ENCODE measurements at places on chromosomes 6 and 20.

DNA sequence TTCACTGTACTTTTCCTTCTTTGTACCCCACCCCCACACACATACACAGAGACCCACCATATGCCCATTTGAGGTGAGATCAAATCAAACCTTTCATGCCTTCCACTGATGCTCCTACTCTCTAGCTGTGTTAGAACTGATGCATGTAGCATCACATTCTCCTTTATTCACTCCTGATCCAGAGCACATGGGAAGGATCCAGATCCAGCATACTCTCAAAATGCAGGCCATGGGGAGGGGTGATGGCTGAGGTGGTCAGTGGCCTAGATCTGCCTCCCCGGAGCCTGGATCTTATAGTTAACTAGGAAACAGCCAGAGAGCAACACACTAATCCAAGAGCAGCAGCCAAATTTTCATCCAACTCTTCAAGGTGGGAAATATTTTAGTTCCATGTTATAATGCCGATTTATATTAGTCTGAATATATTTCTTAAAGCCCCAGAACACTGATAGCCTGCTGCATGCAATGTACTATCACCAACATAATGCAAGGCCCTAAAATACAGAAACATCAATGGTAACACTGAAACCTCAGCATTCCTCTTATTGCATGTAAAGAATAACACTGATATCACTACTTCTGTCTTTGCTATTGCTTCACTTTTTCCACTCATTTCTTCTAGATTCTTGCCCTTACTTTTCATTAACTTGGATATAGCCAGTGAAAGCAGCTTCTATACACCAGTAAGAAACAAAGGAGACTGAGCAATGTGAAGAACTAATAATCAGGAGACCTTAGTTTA lies 126.8 kb upstream of the BEND6 start:
- no peak for DNase-seq

GRCh38 chr6:166595061-166595780 lies 8.7 kb upstream of the RAMACL start:
- DNase-seq: no peak

DNA sequence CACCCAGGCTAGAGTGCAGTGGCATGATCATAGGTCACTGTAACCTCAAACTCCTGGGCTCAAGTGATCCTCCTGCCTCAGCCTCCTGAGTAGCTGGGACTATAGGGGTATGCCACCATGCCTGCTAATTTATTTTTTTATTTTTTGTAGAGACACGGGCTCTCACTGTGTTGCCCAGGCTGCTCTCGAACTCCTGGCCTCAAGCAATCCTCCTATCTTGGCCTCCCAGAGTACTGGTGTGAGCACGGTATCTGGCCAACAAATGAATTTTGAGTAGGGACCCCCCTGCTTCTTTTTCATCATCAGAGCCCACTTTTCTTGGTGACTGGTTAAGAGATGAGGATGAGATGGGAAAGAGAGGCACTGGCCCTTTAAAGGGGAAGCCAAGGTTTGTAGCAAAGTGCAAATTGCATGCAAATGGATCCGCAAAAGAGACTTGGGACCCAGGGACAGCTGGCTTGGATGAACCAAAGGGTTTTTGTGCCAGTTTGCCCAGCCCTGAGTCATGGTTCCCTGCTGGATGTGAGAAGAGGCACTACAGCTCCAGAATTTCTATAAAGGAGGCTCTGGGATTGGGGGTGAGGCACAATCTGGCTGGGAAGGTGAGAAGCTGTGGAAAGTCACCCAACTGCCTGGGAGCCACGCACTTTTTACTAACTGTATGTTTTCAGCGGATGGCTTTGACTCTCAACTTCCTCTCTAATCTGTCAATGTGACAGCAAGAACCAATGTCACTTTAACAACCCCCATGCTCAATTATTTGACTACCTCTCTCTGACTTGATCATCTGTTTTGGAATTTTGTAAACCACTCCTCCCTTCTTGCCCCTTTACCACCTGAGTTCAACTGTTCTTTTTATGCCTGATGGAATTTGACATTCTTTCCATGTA lies 58.7 kb upstream of the RNF24 start:
- no peak for DNase-seq

DNA sequence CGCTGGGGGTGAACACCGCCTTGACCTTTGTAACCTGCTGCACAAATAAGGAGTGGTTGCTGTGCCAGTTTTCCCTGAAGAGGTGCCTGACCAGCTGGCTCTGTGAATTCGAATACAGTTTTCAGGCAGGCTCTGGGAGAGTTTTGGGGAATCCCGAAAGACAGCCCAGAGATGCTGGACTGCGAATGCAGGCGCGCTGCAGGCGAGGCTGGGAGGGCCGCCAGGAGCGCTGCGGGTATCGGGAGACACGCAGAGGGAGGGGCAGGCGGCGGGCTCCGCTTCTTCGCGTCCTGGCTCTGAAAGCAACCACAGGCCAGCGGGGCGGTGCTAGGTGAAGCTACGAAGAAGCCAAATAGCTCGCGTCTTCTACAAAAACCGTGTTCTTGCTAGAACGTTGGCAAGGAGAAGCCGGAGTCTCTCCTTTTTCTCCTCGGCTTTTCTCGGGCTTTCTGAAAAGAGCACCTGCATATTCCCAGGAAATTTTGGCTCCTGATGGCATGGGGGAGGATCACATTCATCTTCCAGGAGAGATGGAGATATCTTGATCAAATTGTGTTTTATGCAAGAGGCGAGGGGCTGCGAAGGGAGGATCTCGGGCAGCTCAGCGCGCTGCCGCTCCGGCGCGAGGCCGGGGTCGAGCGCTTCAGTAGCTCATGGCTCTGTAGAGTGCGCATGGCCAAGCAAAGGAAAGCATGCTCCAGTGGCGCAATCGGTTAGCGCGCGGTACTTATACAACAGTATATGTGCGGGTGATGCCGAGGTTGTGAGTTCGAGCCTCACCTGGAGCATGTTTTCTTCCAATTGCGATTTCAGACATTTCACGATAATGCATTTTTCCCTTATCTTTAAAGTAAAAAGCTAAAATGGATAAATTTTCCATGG lies 158.1 kb upstream of the ZNF184 start:
- DNase-seq: no peak

DNA sequence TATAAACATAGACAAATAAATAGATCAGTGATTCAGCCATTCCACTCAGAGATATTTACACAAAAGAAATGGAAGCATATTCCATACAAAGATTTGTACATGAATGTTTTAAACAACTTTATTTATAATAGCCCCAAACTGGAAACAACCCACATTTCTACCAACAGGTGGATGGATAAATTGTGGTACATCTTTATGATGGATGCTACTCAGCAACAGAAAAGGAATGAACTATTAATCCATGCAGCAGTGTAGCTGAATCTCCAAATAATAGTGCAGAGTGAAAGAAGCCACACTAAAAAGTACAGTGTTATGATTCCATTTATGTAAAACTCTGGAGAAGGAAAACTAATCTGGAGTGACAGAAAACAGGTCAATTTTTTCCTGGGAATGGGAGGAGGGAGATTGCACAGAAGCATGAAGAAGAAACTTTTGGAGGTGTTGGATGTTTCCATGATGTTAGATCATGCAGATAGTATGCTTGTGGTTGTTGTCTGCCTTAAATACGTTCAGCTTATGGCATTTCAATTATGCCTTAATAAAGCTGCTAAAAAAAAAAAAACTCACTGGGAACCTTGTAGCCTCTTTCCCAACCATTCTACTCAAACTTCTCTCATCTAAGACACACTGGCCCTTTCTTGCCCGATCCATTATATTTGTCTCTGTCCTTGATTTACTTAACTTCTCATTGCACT lies 100.9 kb downstream of the PPP1R14C start:
- no peak for DNase-seq

DNA sequence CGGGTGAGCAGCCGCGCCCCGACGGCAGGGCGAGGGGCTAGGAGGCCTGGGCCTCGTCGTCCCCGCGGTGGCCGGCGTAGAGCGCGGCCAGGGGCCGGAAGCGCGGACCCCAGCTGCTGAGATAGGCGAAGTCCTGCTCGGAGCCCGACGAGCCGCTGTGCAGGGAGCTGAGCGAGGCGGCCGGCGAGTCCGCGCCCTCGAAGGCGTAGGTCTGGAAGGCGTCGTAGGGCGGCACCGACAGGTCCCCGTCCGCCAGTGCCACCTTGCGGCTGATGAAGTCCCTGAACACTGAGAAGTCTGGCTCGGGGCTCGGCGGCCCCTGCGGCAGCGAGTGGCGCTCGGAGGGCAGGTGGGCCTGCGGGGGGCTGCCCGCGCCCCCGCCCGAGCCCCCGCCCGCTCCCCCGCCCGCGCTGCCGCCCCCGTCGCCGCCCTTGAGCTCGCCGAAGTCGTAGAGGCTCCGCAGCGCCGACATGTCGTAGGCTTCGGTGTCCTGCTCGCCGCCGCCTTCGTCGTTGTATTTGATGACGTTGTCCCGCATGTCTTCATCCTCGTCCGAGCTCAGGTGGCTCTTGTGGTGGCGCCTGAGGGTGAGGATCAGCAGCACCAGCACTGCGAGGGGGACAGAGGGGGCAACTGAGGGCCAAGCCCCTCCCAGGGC lies 56.5 kb downstream of the CD40 start:
- peak; percentile 34 for DNase-seq

DNA sequence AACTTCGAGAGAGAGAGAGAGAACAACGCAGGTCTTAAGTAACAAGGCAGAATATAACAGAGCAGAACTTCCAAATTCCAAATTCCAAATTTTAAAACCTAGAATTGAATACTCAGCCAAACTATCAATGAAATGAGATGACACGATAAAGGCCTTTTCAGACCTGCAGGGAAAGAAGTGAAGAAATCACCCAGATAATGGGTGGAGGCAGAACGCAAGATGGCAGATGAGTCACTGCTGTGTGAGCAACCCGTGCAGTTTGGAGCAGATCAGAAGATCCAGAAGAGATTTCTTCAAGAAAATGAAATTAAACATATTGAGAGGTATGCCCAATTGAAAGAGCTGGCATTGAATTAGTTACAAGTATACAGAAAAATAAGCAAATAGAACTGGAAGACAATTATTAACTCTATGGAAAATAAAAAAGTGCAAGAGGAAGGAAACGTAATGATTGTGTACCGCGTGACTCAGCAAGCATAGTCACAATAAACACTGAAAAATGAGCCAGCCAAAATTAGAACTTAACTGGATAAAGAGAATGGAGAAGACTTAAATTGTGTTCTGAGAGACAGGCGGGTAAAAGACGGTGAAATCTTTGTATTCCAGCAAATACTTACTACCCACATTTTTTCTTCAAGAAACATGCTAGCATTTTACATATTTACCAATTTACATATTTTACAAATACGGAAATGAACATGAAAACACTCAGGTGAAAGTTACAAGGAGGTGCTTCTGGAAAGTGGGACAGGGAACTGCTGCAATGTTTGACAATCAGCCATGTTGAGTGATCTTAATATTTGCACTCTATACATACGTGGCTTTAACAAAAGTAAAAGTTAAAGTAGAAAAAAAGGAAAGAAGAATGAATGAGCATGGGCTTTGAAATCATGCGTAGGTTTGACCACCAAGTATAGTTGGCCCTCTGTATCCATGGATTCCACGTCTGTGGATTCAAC lies 87.9 kb upstream of the CDYL start:
- no peak for DNase-seq

DNA sequence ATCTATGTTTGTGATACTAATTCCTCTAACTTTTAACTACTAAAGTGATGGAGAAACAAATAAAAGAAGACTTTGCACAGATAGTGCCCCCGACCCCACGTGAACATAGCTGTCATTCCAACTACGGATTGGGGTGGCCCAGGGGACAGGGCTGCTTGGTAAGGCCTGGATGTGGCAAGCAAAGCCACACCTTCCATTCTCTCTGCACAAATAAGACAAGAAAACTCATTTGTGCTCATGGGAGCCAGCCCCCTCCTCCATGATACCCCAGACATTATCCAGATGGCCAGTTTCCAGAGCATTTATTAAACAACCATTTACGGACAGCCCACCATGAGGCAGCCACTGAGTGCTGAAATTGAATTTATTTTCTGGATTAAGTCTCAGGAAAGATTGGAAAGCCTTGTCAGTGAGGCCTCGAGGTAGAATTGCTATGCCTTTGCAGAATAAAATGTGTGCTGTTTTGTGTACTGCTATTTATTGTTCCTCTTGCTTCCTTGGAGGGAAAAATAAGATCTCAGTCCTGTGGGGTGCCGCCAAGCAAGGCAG lies 151.2 kb downstream of the UNC5CL start:
- DNase-seq: no peak

DNA sequence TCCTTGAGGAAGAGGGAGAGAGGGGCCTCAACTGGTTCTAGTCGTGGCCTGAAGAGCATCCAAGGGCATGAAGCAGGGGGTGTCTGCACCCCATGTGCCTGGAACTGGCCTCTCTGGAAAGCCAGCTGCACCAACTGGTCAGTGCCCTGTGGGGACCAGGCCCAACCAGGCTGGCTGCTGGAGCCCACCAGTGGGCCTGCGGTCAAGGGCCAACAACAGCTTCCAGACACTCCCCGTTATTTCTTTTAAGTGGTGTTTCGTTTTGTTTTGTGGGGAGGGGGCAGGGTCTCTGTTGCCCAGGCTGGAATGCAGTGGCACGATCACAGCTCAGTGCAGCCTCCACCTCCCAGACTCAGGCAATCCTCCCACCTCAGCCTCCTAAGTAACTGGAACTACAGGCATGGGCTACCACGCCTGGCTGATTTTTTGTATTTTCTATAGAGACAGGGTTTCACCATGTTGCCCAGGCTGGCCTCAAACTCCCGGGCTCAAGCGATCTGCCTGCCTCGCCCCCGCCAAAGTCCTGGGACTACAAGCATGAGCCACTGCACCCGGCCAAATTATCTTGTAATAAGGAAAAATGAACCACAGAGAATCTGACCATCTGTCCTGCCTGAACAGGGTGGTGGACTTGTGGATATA lies 11.9 kb upstream of the C20orf144 start:
- DNase-seq: no peak

- DNase-seq: no peak
These were observed 33.9 kb downstream of the DSE start for GRCh38 chr6:116404696-116405095.

GRCh38 chr20:23257106-23257761 lies 93.4 kb upstream of the NXT1 start:
- DNase-seq: no peak

DNA sequence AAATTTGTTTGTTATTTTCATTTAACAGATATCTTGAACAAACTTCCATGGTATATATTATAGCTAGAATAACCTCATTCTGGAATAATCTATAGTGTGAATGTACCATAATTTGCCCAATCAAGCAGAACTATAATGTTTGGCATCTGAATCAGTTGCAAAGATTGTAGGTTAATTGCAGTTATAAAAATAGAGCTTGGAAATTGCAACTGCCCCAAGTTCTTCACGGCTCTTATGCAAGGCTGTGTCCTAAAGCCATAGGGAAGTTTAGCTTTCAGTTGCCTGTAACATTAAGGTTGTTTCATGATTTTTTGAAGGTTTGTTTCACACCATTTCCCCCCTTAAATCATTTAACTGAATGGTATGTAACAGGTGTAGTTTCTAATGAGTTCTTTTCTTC lies 19.4 kb downstream of the NQO2 start:
- no peak for DNase-seq

GRCh38 chr6:112469306-112469705 lies 122.2 kb downstream of the RFPL4B start:
- no peak for DNase-seq

- DNase-seq: no peak
These were observed 174.3 kb downstream of the TTLL2 start for GRCh38 chr6:167499161-167499660.

- no peak for DNase-seq
These were observed 152.1 kb upstream of the RIN2 start for GRCh38 chr20:19605786-19606485.

GRCh38 chr20:44532981-44533331 lies 11.1 kb upstream of the SERINC3 start:
- DNase-seq: no peak

Data from NCI-H1694 (cell line).